ENCODE measurements at places on chromosomes 6 and 20.

GRCh38 chr6:120786256-120786655 lies 548.0 kb downstream of the TBC1D32 start:
- DNase-seq, result no peak

GRCh38 chr6:34324738-34325444 lies 67.6 kb downstream of the NUDT3 start:
- peak; percentile 60 for DNase-seq

DNA sequence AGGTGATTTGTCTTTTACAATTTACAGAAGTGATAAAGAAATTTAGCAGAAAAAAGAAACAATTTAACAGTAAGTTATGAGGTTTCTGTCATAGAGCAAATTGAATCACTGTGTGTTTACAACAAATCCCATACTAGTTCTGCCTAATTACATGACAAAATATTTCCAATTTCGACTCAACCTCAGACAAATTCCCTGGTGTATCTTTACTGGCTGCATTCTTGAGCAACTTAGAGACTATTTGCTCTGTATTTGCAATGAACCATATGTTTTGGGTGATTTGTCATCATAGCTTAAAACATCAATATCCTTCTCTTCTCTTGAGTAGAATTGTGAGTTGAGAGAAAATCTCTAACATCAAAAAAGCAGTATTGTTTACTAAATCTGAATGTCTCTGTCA lies 128.7 kb downstream of the SIM1 start:
- no peak for DNase-seq

- DNase-seq, result no peak
These were observed 336 bp upstream of the SMPDL3A start for GRCh38 chr6:122788663-122789181.

GRCh38 chr6:12572896-12573827 lies 143.4 kb upstream of the PHACTR1 start:
- DNase-seq, result no peak

DNA sequence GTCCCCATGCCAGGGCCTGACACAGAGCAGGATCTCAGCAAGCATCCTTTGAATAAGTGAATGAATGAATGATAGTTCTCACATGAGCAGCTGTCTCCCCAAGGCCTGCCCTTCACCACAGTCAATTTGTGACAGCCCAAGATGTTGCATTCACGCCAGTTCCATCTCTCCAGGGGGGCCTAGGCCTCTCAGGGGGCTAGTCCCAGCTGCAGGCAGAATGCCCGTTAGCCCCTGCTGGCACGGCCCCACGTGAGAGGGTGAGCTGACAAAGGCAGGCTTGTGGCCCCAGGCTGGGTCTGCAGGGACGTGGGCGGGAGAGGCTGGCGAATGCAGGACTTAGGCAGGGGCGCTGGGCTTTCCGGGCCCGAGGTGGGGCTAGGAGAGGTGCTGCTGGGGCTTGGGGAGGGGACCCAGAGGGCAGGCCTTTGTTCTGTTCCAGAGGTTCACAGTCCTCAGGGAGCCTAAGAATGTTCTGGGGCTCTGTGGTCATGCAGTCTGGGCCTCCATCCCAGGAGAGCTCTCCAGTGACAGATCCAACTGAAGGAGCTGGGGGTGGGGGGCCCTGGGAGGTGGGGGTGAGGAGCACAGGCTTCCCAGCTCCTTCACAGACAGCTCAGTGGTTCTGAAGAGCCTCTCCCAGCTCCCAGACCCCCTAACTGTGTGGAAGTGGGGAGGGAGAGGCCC lies 30.5 kb upstream of the TLDC2 start:
- no peak for DNase-seq

- no peak for DNase-seq
These were observed 9.9 kb upstream of the ECT2L start for GRCh38 chr6:138785980-138786379.

DNA sequence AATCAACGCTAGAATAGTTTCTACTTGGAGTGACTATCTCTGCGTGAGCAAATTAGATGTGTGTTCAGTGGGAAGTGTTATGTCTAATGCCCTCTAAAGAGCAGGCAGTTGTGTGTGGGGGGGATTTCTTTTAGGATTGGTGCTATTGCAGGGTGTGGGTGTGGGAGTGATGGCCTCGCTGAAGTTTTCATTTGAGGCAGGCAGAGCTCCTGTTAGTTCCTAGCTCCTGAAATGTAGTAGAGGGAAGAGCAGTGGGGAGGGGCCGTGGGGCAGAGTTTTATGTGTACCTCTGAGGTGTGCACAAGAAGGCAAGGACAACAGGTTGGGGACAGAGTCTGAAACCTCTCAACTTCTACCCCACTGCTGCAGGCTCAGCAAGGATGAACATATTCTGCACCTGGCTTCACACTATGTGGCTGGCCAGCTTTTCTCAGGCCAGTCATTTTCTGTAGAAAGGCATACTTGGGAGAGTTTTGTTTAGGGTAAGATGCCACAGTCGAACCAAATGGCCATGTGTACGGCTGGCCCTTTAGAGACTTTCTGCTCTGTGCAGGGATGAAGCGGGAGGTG lies 229.2 kb upstream of the SUPT3H start:
- no peak for DNase-seq

GRCh38 chr6:36068012-36068392 lies 40.4 kb downstream of the MAPK14 start:
- DNase-seq, result no peak

GRCh38 chr6:144920391-144920961 lies 635.3 kb downstream of the UTRN start:
- no peak for DNase-seq

GRCh38 chr6:46893648-46894047 lies 28.1 kb downstream of the ADGRF5 start:
- DNase-seq, result no peak

- no peak for DNase-seq
These were observed 29.0 kb downstream of the HDGFL1 start for GRCh38 chr6:22598339-22598738.

- DNase-seq, result no peak
These were observed 111.7 kb downstream of the NOL4L start for GRCh38 chr20:32473231-32474008.

- no peak for DNase-seq
These were observed 67.3 kb upstream of the JAG1 start for GRCh38 chr20:10741060-10741459.

GRCh38 chr6:147081076-147081609 lies 123.1 kb upstream of the STXBP5 start:
- DNase-seq, result no peak

GRCh38 chr6:40937491-40937890 lies 101.5 kb downstream of the UNC5CL start:
- no peak for DNase-seq

DNA sequence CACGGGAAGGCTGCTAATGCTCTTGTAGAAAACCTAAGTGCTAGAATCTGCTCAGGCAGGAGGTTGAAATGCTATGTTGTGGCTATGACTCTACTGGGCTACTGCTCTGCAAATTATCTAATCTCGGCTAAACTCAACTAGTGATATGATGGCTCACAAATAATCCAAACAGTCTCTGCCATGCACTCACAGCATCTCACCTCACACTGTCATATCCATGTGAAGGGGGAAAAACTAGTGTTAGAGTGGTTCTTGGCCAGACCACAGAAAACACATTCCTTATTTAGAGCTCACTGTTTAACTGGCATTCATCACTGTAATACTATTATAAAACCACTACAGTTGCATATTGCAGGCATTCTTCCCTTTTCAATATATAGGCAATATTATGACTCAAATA lies 81.8 kb upstream of the DST start:
- DNase-seq, result no peak

GRCh38 chr6:127868338-127868737 lies 32.5 kb downstream of the THEMIS start:
- no peak for DNase-seq

DNA sequence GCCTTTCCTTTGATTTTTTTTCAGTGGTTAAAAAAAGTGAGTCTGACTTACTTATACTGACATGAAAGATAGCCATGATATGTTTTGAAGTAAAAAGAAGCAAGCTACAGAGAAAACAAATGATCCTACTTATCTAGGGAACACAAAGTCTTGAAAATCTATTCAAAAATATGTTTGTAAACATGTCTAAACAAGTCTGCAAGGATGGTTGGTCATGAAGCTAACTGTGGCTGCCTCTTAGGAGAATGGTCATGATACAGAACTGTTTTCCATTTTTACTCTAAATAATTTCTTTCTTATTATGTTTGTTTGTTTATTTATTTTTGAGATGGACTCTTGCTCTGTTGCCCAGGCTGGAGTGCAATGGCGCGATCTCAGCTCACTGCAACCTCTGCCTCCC lies 21.5 kb downstream of the FERMT1 start:
- DNase-seq, result no peak

DNA sequence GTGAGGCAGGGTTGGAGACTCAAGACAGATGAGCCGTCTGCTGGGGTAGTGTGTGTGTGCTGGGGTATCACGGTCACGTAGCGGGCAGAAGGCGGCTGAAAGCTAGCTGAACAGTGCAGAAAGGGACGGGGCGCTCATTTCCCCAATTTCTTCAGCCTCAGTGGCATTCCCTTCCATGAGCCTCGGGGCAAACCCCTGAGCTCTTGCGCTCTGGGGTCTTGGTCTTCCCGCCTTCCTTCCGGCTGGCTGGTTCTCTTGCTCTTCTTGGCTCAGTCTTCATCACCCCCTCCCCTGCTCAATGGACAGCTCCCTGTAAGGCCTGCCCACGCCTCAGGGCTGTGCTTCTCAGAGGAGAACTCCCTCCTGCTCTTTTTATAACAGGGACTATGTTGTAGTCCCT lies 15.5 kb upstream of the TMEM181 start:
- no peak for DNase-seq

DNA sequence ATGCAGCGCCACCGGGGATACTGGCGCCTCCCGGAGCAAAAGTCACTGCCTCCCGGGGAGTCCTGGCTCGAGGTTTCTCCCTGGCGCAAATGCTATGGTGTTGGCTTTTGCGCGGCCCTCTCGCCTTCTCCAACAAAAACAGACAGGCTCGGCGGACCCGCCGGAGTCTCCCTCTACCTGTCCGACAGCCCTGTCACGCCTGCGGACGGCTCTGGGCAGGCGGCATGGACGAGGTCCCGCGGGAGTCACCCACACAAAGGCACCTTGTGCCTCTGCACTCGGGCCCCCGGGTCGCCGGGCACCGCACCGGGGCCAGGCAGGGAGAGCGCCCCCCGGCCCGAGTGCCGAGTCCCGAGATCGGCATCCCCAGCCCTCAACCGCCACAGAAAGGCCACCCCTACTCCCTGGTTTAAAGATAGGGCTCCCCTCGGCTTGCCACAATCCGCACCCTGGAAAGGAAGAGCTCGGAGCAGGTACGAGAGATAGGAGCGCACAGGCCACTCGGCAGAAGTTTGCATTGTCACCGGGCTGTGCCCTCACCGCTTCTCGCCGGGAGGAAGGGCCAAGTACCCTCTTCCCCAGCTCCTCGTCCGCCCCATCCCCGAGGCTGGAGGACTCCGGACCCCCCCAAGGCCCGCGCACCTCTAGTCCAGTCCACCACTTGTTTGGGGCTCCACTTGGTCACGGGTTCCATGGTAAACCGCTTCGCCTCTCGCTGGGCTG lies 903 bp downstream of the CNKSR3 start:
- peak; percentile 46 for DNase-seq

DNA sequence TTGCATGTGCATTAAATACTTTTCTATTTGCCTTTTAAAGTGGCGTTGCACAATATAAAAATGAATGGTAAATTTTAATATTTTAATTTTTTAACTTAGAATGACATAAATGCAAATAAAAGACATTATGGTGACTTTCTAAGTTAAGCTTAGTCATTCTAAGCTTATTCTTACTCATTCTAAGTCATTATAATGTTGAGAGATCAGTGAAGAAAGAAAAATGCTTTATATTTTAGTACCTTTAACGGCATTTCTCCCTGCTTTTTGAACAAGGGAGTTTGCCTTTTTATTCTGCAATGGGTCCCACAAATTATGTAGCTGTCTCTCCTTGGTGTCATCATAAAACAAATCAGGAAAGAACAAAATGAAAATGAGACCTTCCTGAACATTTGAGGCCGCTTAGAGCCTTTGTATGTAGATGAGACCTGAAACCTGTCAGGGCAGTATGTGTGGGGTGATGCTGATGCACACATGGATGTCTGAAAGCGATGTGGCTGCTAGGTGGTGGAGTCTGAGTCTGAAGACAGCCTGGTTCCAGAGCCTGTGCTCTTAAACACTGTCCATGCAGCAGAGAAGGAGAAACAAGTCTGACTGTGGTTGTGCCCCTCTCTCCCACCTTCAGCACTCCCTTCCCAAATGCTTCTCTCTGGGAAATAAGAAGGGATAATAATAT lies 158.0 kb downstream of the PHF3 start:
- DNase-seq, result no peak

- DNase-seq, result no peak
These were observed 170.4 kb downstream of the PHF3 start for GRCh38 chr6:63805808-63806572.

GRCh38 chr6:83546636-83547035 lies 34.3 kb downstream of the PRSS35 start:
- DNase-seq, result no peak

GRCh38 chr6:113856625-113857555 lies at the start of gene MARCKS:
Gene MARCKS, plus strand, starts transcription at chr6:113857345. Its CDS starts 401 bp downstream, at chr6:113857746.
- peak; percentile 80 for DNase-seq

DNA sequence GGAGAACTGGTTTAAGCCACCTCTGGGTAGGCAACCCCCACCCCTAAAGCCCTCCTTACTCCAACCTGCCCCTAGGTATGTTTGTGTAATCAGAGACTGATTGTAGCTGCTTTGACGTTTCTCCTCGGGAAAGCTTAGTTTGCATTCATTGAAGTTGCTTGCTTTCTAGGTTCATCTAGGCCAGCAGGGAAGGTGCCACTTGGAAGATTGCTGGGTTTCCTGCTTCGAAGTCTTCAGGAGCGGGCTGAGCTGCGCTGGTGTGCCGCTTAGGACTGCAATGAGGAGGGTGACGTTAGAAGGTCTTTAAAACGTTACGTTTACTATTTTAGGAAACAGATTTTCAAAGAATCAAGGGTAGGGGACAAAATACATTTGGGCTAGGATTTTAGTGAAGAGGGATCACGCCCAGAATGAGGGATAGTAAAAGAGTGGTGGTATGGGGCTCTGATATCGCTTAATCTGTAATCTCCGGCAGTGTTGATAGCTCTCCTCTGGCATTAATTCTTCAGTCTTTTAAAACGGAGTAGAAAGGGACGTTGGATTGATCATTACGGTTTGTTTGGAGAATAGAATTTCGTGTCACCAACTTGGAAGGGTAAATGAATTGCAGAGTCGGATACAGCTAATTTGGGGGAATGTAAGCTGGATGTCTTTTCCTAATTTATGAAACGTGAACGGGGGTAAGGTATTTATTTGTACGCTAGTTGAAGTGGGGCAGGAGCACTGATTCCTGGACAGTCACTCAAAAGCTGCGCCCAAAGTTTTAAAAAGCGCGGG lies 92.6 kb upstream of the PRDM1 start:
- DNase-seq, result no peak

GRCh38 chr20:9200196-9200595 lies 131.3 kb downstream of the PLCB4 start:
- DNase-seq, result no peak

Measured in HEK293T (cell line).